Activated CD4-positive, alpha-beta T cell treated with anti-CD3 and anti-CD28 coated beads for 36 hours (primary cell): ENCODE measurements at places on chromosomes 5 and 9. TPM values are rescaled to one million over a fixed set of nuclear protein-coding genes. Genes with fewer than 3 reads are reported as not detected.

The SLC25A2 gene
- 0.30 TPM for total RNA-seq

The PCDHB9 gene
- not detected for total RNA-seq

The FSD1L gene
- total RNA-seq, result 2.4 TPM

The SLC27A6 gene
- total RNA-seq, result not detected

The SLC6A7 gene
- total RNA-seq, result not detected

The FAM153A gene
- 54.0 TPM for total RNA-seq

The MAP1B gene
- total RNA-seq, result 0.16 TPM

The PURA gene
- 9.5 TPM for total RNA-seq

The EXD3 gene
- 6.7 TPM for total RNA-seq

The B4GALT7 gene
- total RNA-seq, result 18.1 TPM

The PCDHB15 gene
- not detected for total RNA-seq

The PCDHGA3 gene
- not detected for total RNA-seq

The CDK5RAP2 gene
- 85.8 TPM for total RNA-seq

The KCTD16 gene
- total RNA-seq, result 0.14 TPM

The INSL4 gene
- total RNA-seq, result not detected

The PDZD2 gene
- 0.14 TPM for total RNA-seq

The CTSL gene
- 6.1 TPM for total RNA-seq

The SLC6A18 gene
- total RNA-seq, result not detected

GRCh38 chr5:170907758-170908157 is 45.9 kb downstream of the RANBP17 start:
- DNase-seq, result no peak

DNA sequence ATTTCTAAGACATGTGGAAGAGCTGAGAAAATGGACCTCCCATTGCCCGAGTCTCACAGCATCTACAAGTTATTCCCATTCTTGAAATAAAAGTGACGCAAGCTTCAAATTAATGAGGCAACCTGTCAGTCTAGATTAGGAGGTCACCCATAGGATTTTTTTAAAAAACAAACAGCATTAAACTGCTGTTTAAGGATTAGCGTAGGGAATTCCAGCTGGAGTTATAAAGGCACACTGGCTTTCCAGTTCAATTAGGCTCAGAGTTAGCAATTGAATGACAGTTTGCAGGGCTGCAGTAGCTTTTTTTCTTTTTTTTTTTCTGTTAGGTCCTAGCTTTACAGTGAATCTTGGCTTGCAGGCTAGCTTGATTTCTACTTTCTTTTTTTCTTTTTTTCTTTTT is 16.2 kb downstream of the PRKACG start:
- DNase-seq, result no peak

DNA sequence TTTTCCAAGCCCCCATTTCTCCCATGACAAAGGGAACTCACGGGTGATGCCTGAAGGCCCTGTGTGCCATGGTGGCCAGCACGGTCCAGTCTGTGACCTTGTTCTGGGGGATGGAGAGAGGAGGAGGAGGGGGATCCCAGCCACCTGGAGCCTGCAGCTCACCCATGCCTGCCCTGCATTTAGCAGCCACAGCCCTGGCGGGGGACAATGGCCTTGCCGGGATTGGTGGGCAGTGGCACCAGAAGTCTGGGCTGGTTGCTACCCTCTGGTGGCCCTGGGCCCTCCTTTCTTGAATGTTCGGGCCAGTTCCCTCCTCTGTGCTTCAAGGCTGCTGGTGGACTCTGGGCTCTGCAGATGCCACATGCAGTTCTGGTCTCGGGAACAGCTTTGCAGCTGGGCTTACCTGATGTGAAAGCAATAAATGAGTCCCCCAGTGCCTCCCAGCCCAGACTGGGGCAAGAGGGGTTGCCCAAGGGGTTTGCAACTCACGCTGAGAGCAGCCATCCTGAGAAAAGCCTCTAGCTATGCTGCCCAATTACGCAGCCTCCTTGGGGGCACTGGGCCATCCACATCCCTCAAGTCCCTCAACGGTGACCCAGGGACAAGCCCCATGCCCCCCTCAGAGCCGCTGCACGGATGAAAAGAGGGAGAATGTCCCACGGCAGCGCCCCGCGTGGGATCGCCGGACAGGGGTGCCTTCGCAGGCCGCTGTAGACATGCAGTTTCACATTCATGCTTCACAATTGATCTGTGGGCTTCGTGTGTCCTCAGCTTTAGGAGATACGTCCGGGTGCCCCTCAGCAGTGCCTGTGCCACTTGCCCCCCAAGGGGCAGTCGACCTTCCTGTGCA is 49.2 kb upstream of the FCN1 start:
- no peak for DNase-seq

- DNase-seq, result peak; percentile 49
Measured at GRCh38 chr5:43231977-43232376, 40.0 kb downstream of the NIM1K start.

DNA sequence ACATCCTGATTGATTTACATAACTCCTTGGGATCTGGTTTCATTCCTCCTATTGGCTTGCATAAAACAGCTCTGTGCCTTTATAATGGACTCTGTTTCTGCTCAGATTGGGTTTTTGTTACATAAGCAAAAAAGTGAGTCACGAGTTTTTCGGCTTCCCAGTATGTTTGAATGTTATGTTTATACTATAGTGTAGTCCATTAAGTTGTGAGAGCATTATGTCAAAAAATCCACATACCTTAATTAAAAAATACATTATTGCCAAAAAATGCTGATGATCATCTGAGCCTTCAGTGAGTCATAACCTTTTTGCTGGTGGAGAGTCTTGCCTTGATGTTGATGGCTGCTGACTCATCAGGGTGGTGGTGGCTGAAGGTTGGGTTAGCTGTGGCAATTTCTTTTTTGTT is 144.6 kb downstream of the CCDC171 start:
- peak; percentile 25 for DNase-seq

DNA sequence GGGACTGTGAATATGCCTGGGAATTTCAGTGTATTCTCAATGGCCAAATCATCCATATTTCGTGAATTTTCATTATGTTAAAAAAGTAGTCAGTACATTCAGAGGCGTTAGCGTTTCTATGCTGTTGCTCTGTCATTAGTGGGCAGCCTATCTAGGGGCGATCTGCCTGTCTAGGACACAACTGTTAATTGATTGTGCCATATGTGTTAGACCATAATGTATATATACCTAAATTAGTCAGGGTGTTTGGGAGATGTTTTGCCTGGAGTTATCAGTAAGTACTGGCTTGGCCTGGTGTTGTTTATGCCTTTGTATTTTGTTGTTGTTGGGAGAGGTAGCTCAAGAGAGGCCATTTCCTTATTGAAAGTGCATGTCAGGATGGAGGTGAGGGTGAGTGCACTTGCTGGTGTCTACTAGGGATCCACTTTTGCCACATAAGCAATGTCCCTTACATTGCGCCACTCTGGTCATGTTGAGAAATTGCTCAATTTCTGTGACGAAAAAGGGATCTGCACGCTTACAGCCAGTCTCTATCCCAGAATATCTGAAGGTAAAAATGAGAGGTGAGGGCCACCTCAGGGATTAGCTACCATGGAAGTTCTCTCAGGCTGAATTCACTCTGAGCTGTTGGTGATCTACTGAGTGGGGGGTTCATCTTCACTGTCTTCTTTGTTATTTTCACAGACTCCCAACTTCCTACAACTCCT is 123.3 kb downstream of the ST8SIA4 start:
- no peak for DNase-seq

DNA sequence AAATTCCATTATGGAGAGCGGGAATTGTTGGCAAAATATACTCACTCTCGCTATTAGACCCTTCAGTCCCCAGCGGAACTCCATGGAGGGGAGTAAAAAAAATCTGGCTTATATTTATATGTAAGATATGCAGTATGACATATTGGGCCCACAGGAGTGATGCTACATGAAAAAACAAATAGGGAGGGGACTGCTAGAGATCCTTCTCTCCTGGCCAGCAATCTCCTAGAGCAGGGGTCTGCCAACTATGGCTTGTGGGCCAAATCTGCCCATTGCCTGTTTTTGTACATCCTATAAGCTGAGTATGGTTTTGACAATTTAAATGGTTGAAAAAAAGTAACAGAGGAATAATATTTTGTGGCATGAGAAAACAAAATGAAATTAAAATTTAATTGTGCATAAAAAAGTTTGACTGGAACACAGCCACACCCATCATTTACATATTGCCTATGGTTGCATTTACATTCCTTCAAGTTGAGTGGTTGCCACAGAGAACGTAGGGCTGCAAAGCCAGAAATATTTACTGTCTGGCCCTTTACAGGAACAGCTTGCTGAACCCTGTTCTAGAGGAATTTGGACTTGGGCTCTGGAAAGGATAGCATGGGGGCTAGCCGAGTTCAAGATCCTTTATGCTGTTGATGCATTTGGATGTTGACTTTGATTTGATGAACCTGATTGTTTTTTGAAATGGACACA is 197.3 kb upstream of the CLINT1 start:
- DNase-seq, result no peak

- DNase-seq, result no peak
Measured at GRCh38 chr5:16025681-16026080, 153.9 kb downstream of the MARCHF11 start.

DNA sequence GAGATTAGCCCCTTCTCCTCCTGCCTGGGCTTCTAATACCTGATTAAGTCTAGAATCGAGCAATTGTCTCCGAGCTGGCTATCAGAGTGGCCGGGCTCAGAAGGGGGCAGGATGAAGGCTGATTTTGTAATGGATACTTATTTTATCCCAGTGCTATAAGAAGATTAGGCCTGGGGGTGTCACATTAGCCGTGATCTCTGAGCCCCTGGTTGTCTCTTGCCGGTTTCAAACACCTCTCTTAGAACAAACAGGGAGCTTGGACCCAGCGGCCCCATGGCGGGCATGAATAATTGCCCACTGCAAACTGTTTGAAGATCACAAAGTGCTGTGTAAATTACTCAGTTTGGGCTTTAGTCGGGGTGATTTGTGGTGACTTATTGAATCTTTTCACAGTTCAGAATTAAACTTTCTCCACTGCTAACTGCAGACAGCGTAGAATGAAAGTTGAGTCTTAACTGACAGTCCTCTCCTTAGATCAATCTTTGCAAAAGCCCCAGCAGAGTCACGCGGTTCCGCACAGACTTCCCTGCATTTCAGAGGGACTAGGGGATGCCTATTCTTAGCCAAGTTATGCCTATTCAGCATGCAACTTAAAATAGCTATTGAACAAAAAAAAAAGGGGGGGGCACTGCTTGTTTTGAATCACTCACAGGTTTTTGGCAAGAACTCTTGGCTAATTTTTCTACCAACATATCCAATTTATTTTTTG is 200.6 kb upstream of the IRX1 start:
- DNase-seq, result no peak

DNA sequence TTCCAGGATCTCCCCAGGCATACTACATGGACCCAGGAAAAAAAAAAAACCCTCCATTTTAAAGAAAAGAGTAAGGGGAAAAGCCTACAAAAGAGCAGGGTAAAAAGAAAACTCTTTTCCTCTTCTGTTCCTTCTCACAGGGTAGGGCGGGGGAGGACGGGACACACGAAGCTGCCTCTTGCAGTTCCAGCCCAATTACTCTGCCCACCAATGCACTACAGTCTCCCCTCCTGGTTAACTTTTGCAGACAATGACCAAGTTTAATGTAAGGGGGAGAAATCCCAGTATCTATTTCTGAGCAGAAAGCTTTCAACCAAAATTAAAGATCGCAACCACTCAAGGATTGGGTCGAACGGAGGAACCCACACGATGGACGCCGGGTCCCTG is 1.3 kb downstream of the BRD3 start:
- DNase-seq, result peak; percentile 47

DNA sequence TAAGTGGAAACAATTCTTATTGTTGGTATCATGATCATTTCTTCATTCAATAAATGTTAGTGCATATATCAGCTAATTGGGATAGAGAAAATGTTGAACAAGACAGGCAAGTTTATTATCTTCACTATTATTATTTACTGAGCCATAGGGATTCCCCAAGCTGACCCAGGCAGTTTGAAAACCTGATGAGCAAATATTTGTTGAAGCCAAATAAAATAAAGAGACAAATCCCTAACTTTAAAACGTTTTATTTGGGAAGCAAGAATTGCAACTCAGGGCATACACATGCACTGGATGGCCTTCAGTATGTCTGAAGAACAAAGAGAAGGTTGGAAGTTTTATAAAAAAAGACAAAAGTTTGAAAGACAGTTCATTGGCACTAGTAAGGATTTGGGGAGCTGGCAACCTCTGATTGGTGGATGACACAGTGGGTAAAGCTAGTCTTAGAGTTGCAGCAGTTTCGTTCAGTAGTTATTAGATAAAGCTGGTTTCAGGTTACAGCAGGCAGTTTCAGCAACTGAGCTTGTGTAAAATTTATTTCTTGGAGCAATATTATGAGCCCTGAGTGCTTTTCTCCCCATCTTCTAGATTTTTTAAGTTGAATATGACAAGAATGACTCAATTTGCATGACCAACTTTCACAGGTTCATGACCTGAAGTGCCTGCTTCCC is 44.7 kb upstream of the PRLR start:
- no peak for DNase-seq

GRCh38 chr9:27659571-27659970 is 86.3 kb upstream of the C9orf72 start:
- DNase-seq, result no peak

GRCh38 chr5:131170540-131171275 is at the start of gene LYRM7:
Gene LYRM7 (plus strand): TSS chr5:131170944. CDS start chr5:131171021, 77 bp downstream.
- peak; percentile 97 for DNase-seq

DNA sequence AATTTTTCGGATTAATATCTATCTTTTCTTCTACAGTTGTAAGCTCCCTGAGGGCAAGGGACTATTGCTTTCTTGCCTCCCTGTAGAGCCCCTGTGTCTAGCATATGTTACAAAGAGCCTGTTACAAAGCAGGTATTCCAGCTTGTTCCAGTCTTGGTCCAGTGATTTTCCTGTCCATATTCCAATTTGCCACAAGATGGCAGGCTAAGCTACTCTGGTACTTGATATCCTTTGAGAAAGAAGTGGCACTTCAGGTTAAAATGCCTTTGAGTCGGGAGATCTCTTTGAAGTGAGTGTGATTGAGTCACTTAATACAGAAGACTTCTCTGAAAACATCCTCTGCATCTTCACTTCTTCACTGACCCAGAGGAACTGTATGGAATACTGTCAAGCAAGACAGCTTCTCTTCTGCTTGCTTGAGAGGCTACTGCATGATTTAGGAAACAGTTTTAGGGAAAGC is 24.5 kb downstream of the CAVIN4 start:
- peak; percentile 10 for DNase-seq

DNA sequence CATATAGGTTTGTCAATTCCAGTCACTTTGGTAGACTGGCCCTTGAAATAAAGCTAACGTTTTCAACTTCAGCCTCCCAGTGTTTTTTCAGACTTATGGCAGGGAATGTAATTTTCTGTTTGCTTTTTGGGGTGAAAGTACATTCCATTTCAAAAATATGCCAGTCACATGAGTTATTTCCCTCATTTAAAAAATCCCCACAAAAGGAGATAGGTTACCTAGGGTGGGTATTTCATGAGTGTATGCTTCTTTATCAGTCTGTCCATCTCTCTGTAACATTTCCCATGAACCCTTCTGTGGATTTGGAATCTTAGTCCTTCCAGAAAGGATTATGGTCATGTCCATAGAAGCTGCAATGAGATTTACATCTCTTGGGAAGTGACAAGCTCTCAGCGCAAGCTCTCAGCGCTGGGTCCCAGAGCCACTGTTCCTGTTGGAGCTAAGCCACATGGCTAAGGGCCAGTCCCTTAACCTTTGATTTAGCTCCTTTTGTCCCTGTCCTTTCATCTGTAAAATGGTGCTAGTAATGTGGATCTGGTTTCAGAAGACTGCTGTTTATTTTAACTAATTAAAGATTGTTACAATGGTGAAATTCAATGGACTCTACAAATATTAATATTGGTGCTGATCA is 294.9 kb downstream of the NR3C1 start:
- no peak for DNase-seq

GRCh38 chr9:123418052-123418430 is 62.0 kb downstream of the CRB2 start:
- DNase-seq, result no peak

- DNase-seq, result no peak
Measured at GRCh38 chr5:74243634-74244033, 396.9 kb downstream of the ENC1 start.
